ENCODE measurements at places on chromosomes 7 and 10.

DNA sequence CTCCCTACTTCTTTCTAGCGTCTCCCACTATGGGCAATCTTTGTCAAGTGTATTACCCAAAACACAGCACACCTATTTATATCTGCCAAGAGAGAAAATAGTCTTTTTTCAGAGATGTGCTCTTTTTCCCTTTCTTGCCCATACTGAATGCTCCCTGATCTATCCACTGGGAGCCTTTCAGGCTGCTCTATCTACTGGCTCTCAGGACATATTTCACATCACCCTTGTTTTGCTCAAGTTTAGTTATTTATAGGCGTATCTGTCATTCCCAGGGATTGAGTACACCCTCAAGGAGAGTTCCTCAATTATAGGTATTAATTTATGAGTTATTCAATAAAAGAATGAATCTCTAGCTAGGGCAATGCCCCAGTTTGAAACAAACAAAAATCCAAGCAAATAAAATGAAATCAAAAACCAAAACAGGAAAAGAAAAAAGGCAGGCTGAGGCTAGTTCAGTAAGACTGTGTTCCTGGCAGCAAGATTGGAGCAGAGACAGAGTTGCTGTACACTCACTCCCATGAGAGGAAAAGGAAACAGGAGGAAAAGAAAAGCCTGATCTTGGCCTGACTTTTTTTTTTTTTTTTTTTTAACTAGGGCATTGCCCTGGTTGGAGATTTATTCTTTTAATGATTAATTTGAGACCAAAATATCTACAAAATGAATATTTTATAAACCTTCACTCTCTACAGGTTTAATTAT lies 665.9 kb upstream of the PCDH15 start:
- no peak for DNase-seq

GRCh38 chr10:11725912-11726311 lies 16.3 kb upstream of the ECHDC3 start:
- DNase-seq = no peak

GRCh38 chr10:122140941-122141623 lies 130.0 kb upstream of the BTBD16 start:
- DNase-seq = no peak

- DNase-seq = no peak
Measured at GRCh38 chr10:48594803-48595538, 9.9 kb downstream of the ARHGAP22 start.

DNA sequence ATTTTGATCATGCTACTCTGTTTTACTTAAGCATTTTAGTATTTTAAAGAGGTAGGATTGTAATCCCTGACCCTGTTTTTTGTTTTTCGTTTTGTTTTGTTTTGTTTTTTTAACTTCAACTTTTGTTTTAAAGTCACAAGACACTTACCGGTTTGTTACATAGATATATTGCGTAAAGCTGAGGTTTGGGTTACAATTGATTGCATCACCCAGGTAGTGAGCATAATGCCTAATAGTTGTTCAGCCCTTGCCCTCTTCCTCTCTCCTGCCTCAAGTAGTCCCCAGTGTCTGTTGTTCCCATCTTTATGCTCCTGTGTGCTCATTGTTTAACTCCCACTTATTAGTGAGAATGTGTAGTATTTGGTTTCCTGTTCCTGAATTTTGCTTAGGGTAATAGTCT lies 93.1 kb upstream of the TEX47 start:
- DNase-seq = no peak

Measured in esophagus squamous epithelium (tissue), 5 donors.